ENCODE measurements at places on chromosomes 3 and 15.

DNA sequence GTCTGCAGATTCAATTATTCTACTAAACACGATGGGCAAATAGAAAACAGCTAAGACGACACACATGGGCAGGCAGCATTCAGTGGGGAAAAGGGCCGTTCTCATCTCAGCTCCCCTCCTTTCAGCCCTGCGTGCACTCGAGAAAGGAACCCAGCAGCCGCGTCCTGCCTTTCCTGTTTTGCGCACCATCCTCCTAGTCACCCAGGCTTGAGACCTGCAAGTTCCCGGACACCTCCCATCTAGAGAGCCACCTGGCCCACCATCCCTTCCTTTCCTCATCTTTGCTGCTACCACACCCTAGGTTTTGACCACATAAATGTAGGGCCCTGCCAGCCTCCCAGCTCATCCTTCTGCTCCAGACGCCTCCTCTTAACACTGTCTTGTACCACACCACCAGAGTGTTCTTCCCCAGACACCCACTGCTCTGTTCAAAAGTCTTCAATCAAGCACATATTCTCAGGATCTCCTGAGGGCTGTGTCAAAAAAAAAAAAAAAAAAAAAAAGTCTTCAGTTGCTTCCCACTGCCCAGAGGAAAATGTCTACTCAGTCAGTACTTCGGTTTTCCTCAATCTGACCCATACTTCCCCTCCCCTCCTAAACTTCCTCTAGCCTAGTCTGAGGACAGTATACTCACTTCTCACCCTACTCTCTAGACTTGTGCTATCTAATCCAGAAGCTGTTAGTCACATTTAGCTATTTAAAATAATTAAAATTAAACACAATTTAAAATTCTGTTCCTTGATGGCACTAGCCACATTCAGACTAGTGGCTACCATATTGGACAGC lies 182.0 kb downstream of the STT3B start:
- DNase-seq = peak; percentile 29

- no peak for DNase-seq
Measured at GRCh38 chr3:193236599-193236998, 4.4 kb upstream of the PLAAT1 start.

DNA sequence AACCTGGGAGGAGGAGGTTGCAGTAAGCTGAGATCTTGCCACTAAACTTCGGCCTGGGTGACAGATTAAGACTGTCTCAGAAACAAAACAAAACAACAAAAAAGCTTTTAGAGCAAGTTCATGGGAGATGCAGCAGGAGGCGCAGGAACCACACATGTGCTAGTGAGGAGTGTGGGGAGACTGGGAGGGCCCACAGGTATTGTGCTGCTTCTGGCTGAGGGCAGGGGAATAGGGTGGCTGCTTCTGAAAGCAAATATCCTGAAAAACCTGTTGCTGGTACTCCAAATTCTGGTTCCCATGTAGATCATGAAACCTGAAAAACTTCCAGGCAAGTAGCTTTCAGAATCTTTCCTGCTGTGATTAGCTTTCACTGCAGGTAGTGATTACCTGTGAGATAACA lies 22.1 kb downstream of the TYRO3 start:
- no peak for DNase-seq

DNA sequence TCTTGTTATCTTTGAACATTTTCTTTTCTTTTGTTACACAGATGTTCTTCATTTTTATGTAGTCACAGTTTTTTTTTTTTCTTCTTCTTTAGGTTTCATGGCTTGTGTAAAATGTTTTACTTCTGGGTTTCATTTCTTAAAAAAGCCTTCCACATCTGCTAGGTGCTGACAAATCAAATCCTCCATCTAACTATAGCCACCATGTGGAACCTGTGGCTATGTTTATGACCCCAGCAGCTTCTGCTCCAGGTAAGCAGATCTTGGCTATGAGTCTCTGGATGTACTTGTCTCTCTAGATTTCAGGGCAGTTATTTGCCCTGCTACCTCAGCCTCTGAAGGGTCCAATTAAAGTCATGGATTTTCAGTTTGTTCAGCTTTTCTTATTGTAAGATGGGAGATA lies 44.5 kb downstream of the OXSM start:
- no peak for DNase-seq

DNA sequence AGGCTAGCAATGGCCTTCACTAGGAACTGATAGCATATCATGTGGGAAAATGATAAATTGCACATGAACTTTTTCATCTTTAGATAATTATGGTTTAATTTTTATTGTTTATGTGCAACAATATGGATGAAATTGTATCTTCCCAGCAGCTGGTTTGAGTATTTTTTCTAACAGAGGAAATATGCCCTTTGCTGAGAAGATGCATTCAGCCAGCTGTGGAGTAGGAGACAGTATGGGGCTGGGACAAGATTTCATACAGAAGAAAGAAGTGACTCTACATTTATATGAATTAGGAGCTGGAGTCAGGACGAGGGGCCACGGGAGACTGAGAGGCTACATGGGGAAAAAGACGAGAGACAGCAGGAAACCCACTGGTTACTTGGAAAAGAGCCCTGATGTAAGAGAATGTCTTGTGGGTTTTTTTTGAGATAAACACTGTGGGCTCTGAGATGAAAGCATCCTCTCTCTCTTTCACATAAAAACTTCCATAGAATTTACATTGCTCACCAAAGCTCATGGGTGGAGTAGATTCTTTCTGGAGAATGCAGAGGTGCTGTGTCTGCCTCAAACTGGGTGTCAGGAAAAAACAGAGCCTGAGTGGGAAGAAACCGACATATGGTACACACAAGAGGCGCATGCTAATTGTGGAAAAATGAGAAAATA lies 115.2 kb upstream of the PDZRN3 start:
- no peak for DNase-seq

DNA sequence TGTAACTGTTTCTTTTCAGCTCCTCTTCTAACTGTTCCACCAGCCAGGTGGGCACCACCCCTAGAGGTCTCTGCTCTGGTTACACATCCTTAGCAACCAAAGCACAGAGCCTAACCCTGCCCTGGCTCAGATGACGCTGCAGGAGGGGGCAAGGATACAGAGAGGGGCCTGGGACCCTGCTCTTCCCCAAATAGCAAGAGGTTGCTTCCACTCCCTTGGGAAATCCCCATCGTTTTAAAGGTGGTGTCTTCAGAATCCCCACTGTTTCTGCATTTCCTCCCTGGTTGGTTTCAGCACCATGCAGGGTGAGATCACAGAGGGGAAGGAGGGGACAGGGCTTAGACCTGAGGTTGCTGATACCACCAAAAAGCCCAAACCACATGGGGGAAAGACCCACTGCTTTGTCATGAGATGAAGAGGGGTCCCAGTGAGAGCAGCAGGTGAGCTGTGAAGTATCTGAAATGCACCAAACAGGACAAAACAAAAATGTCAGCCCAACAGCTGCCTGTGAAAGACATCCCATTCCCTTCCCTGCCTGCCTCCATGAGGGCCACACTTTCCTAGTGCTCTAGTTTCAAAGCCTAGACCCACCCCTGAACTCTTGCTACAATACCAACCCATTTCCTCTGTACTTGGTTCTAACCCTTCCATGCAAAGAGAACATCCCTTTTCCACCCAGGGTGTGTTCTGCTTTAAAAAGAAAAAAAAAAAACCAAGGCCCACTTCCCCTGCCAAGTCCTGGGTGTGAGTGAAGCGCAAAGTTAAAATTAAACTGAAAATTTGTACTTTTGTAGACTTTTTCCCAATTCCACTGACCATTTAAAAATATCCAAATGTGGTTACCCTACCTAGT lies 29.0 kb downstream of the ANP32A start:
- DNase-seq = peak; percentile 68

DNA sequence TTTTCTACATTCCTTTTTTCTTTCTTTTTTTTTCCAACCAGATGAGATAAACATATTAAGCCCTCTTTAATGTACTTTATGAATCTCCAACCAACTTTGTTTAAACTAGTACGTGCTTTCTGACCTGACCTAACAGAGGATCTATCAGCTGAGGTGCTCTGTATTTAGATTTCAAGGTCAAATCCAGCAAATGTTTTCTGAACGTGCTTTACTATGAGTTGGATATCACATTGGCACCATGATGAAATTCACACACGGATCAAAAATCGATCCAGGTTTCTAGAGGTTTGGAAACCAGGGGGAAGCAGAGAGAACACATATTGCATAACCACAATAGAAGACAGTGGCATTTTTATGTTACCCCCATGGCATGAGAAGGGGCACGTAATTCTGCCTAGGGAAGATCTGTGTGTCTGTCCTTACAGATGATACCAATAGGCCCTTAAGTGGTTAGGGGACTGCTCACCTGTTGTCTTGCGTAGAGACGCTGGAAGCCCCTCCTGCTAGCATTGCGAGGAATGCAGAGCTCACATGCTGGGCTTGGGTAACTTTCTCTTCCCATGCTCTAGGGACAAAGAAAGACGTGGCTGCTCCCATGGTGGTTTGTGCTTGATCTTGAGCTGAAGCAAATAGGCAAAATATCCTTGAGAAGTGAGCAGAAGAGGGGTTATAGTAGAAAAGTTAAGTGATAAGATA lies 59.3 kb upstream of the ABHD10 start:
- no peak for DNase-seq

GRCh38 chr3:195736866-195737490 lies 16.2 kb downstream of the MUC20 start:
- no peak for DNase-seq

- DNase-seq = no peak
Measured at GRCh38 chr15:73437543-73438109, 5.3 kb upstream of the REC114 start.
